ENCODE measurements at places on chromosomes 7 and 10. TPM values are rescaled to one million over a fixed set of nuclear protein-coding genes. Genes with fewer than 3 reads are reported as not detected.
A peak's percentile ranks its signal among the peaks of the same experiment; 100 is the strongest.

DNA sequence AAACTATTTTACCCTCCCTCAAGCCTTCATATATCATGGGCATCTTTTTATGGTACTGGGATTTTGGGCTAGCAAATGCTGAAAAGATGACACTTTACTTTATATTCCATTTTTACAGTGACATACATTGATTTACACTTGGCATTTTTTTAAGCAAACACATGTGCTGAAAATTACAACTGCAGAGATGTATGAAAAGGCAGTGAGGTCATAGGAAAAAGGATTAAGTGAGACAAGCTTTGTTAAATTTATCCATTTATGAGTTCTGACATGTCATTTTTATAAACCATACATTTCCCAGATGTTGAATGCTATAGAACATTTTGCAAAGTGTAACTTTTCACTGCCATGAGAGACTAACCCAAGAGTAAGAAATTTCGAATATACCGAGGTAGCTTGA is 68.8 kb upstream of the RSU1 start:
- DNase-seq = no peak

GRCh38 chr10:11146402-11147171 is 128.9 kb downstream of the CELF2 start:
- DNase-seq = no peak

GRCh38 chr7:129386506-129386905 is 47.7 kb upstream of the STRIP2 start:
- DNase-seq = no peak

DNA sequence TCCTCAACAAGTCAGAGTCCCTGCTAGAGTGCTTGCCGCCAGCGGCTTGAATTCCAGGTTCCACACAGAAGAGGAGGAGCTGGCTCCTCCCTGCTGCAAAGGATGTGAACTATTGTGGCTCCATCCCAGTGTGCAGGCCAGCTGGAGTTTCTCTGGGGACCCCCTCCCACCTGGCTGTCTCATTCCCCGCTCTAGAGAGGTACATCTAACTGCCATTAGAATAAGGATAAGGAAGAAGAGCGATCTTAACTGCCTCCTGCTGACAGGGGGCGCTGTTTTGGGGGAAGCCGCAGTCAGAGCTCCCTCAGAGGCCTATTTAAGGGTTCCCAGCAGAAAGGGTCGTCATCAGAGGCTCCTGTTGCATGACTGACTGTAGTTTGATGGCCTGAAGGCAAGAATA is 40.8 kb upstream of the HECW1 start:
- no peak for DNase-seq

- no peak for DNase-seq
These were observed 25.4 kb upstream of the ANK3 start for GRCh38 chr10:60414877-60415585.

- DNase-seq = no peak
These were observed 338.6 kb upstream of the SEMA3A start for GRCh38 chr7:84533182-84533581.

- no peak for DNase-seq
These were observed 2.8 kb downstream of the SMO start for GRCh38 chr7:129191272-129191671.

GRCh38 chr10:96370584-96371157 is 11.9 kb upstream of the OPALIN start:
- DNase-seq = peak; percentile 65

ARHGEF5 gene
- polyA plus RNA-seq = 35.8 TPM

EN2 gene
- polyA plus RNA-seq = not detected

IGF2BP3 gene
- polyA plus RNA-seq = 0.75 TPM

FGFR2 gene
- polyA plus RNA-seq = 31.2 TPM
